Stimulated activated CD8-positive, alpha-beta memory T cell treated with anti-CD3 and anti-CD28 coated beads, Interleukin-4, amount 100 ng/mL, for 1 hour (primary cell): ENCODE measurements at places on chromosomes 16 and 17.

DNA sequence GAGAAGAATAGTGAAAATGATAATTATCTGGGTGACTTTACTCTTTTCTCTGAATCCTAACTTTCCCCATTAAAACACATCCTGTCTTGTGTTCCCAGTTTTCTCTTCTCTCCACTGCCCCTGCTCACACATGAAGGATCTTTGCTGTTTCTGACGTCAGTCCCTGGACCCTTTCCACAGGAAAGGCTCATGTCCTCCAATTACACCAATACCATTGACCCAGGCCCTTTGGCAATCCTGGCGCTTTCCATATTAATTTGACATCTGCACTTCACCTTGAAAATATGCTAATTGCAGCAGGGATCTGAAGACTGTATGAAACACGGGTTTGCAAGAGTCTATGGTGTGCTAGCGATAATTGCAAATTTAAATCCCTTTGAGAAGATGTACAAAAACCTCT, 170.2 kb upstream of the GOT2 start:
- DNase-seq: no peak

- no peak for DNase-seq
Measured at GRCh38 chr17:73770115-73770848, 126.0 kb upstream of the SDK2 start.

GRCh38 chr17:59903455-59903854, 10.5 kb downstream of the RPS6KB1 start:
- DNase-seq: no peak

GRCh38 chr16:5036228-5037156, 2.8 kb upstream of the NAGPA start:
- no peak for DNase-seq

GRCh38 chr17:47714773-47715396, 18.2 kb upstream of the TBX21 start:
- DNase-seq: no peak

DNA sequence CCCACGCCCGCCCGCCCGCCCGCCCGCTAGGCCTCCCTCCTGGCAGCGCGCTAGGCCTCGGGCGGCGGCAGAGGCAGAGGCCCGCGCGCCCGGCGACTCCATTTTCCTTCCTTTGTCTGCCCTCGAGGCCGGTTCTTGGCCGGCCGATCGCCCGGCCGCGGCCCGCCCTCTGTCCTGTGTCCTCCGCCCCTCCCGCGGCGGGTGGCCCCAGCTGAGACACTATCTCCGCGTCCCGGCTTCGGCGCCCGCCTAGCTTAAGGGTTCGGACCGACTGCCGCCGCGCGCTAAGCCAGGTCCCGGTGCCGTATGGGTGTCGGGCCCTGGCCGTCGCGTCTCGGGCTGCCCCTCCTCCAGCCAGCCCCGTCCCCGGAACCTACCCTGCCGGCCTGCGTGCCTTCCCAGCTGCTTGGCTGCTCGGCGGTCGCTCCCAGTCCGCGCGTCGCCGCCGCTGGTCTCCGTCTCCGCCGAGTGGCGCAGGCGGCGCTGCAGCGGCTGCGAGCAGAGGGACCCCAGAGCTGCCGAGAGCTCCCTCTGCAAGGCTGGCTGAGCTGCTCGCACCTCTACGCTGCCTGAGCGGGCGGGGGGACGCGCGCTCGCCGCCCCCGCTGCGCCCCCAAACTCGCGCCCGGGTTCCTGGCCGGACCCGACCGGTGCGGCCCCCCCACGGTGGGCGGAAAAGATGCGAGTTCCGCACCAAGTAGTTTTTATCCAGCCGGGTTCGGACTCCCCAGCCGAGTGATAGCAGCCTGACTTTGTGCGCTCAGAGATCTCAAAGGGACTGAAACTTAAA, 787 bp downstream of the CTCF start:
- DNase-seq: peak; percentile 33

DNA sequence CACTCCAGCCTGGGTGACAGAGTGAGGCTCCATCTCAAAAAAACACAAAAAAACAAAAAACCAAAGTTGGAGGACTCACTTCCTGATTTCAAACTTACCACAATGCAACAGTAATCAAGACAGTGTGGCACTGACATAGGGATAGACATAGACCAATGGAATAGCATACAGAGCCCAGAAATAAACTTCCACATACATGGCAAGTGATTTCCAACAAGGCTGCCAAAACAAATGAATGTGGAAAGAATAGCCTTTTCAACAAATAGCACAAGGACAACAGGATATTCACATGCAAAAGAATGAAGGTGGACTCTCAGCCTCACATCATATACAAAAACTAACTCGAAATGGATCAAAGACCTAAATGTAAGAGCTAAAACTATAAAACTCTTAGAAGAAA, 36.8 kb upstream of the RASD1 start:
- no peak for DNase-seq

- no peak for DNase-seq
Measured at GRCh38 chr16:86107215-86107825, 208.4 kb downstream of the IRF8 start.

DNA sequence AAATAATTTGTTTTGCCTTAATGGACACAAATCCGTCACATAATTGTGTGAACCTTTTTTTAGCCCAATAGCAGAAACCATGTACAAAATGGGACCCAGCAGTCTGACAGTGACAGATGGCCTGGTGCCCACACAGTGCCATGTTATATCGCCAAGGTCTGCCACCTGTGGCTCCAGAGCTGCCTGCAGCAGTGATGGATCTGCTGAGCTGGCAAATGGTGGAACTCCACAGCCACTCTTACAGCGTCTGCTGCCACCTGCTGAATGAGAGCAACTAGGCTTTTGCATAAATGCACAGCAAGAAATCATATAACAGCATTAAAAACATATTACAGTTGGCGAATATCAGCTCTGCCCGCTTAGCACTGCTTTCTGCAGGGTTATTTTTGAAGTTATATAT, 59.4 kb downstream of the NUP93 start:
- no peak for DNase-seq

DNA sequence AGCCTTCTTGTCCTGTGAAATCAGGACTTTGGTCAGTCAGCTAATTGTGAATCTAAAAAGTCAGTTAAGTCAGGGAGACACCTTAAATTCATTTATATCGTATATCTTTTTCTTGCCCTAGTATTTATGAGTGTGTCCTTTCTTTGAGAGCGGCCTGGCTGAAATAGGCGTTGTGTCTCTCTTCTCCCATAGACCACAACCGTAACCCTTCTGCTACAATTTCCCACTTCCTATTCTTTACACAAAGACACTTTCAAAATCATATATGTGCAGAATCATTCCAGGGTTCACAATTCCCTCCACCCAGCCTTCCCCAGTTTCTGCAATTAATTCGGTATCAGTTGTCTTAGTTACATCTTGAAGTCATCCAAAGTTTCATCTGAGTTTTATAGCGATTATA, 14.0 kb upstream of the COTL1 start:
- DNase-seq: no peak

GRCh38 chr17:79907850-79908249, 68.6 kb upstream of the CBX4 start:
- DNase-seq: no peak

DNA sequence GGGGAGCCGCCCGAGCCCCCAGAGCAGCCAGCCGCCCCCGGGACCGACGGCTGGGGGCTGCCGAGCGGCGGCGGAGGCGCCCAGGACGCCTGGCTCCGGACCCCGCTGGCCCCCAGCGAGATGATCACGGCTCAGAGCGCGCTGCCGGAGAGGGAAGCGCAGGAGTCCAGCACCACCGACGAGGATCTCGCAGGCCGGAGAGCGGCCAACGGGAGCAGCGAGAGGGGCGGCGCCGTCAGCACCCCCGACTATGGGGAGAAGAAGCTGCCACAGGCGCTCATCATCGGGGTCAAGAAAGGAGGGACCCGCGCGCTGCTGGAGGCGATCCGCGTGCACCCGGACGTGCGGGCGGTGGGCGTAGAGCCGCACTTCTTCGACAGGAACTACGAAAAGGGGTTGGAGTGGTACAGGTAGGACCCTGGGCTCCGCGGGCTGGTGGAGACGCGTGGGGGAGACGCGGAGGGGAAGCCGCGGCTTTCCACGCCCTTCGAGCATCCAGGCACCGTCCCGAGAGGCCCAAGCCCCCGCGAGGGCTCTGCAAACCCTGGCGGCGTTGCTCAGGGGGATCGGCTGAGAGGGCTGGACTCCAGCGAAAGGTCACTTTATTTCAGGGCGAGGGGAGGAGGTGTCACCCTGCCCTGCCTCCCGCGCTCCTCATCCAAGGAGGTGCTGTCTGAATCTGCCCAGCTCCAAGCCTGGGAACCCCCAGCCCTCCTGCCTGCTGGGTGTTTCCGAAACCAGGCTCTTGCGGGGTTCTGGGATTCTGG, 1.2 kb downstream of the HS3ST4 start:
- no peak for DNase-seq

- DNase-seq: no peak
Measured at GRCh38 chr17:75241996-75242460, 19.4 kb downstream of the GGA3 start.

DNA sequence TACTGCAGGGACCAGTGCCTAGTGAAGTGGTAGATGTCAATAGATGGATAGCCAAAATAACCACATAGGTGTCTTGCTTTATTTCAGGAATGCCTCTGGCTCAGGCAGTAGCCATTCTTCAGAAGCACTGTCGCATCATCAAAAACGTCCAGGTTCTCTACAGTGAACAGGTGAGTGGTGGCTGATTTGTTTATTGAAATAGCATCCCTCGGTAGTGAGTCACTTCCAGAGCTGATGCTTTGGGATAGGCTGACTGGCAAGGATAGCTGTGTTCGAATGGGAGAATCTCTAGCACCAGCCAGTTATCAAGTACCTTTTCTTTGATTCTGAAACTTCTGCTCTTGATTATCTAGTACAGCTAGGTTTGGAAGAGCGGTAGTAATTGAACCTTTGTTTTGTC, 10.3 kb downstream of the PHAF1 start:
- no peak for DNase-seq

- DNase-seq: no peak
Measured at GRCh38 chr17:47223007-47223406, 13.9 kb downstream of the MYL4 start.

DNA sequence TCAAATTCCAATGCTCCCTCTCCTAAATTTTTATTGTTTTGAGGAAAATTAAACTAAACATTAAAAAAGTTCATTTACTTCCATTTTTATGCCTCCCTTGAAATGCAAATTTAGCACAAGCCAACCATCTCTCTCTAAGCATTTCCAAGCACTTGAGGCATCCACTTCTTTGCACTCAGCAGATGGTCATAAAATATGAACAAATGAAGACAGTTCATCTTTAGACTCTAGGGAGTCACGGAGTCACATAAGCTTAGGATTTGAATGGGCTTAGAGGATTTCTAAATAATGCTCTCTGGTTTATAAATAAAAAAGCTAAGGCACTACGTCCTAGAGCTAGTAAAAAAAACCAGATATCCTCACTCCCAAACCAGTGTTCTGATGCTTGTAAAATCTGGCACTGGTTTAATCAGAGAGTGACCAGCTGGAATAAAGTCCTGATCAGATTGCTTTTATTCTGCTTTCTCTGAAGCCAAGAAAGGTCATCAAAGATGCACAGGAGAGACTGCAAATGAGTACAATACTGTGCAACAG, 204.2 kb downstream of the CA10 start:
- DNase-seq: no peak

DNA sequence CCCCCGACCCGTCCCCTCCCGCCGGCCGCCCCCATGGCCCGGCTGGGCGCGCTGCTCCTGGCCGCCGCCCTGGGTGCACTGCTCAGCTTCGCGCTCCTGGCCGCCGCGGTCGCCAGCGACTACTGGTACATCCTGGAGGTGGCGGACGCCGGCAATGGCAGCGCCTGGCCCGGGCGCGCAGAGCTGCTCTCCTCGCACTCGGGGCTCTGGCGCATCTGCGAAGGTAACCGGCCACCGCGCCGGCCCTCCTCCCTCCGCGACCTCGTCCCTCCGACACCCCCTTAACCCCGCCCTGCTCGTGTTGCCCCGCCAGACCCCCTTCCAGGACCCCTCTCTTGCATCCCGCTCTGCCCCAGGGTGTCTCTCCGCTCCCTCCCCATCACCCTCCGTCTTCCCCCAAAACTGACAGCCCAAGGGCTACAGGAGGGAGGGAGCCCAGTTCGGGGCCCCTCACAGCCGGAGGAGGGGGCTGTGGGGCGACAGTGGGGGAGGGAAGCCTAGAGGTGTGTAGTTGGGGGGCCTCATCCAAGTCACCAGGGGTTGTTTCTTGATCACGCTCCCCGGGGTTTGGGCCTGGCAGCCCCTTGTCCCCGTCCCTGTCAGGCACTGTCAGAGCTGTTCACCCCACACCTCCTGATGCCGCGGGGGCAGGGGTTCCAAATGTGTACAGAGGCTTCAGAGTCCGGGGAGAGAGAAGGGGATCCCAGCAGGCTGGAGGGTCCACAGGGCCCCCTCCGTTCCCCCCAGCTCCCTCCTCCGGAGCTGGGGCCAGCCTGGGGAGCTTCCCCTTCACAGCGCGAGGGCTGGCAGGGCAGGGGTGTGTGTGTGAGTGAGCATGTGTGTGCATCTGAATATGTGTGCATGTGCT, 794 bp downstream of the TMEM235 start:
- DNase-seq: no peak

DNA sequence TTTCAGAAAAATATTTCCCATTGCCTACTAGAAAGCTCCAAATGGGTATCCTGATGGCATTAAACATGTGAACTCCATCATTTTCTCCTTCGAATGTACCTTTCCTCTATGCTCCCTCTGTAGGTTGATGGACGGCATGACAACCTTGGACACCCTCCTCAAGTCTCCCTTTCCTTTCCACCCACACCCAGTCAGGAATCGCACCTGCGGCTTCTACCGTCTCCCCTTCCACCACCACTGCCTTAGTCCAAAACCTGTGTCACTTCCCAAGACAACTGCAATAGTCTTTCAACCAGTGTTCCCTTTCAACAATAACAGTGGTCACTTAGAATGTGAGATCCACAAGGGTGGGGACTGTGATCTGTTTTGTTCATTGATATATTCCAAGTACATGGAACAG, 233.1 kb upstream of the AXIN2 start:
- DNase-seq: no peak

DNA sequence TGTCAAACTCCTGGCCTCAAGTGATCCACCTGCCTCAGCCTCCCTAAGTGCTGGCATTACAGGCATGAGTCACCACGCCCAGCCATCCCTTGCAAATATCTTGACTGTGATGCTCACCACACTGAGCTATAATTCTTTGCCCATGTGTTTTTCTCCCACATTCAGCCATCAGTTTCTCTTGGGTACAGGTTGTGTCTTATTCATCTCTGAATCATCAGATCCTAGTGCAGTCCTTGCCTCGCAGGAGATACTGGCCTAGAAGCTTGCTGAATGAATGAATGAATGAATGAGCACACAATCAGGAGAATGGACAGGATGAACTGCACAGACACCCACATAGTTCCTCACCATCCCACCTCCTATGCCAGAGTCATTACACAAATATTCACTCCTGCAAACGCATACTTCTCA, 24.4 kb upstream of the ETV4 start:
- DNase-seq: no peak

GRCh38 chr16:84482951-84483881, 21.2 kb downstream of the MEAK7 start:
- DNase-seq: no peak

- no peak for DNase-seq
Measured at GRCh38 chr16:54030451-54030850, 256.1 kb downstream of the IRX3 start.

- no peak for DNase-seq
Measured at GRCh38 chr16:69796285-69797118, 34.4 kb downstream of the WWP2 start.

- no peak for DNase-seq
Measured at GRCh38 chr16:14502932-14503741, 126.9 kb downstream of the PARN start.

GRCh38 chr17:11144358-11145233, 96.4 kb upstream of the SHISA6 start:
- DNase-seq: no peak
